ENCODE measurements at places on chromosomes 7 and 10. TPM values are rescaled to one million over a fixed set of nuclear protein-coding genes. Genes with fewer than 3 reads are reported as not detected.

DNA sequence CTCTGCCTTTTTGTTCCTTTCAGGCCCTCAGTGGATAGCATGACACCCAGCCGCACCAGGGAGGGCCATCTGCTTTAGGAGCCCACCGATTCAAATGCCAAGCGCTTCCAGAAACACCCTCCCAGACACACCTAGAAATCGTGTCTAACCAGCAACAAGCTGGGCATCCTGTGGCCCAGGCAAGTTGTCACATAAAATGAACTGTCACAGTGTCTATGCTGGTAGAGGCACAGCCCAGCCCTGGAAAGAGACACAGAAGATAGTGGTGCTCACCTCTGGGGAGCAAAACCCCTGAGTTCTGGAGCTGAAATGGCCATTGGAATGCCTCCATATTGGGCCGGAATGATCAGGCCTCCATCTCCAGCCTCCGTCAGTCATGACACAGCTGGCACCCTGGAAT, 38.9 kb downstream of the ECHDC3 start:
- no peak for DNase-seq

GRCh38 chr10:31098046-31098445, 66.4 kb upstream of the ZNF438 start:
- no peak for DNase-seq

GRCh38 chr7:34184466-34184865, 279.1 kb downstream of the BMPER start:
- no peak for DNase-seq

OR2A2 gene
- total RNA-seq = not detected

HIBADH gene
- total RNA-seq = 19.7 TPM

DNA sequence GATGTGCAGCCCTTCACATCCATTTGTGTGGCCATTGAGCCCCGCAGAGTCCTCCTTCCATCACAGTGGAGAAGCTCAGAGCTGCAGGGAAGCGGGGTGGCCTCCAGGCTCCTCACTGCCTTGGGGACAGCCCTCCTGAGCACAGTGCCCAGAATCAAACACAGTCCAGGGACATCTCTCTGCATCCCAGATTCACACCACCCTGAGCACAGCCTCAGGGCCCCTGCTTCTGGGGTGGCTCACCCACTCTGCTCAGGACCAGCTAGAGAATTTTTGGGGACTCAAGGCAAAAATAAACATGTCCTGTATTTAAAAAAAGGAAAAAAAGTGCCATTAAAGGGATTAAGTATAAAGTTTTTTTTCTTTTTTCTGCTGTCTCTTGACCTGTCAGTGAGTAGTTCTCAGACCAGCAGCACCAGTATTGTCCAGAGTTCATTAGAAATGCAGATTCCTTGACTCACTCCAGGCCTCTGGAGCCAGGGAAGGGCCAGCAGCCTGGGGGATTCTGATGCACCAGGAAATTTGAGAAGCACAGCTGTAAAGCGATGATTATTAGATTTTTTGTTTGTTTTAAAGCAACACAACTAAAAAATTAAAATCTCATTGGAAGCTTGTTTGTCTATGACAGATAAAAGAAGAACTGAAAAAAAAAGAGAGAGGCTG, 61.6 kb downstream of the ARHGAP22 start:
- DNase-seq = no peak

- DNase-seq = no peak
These were observed 61.8 kb downstream of the ANKRD61 start for GRCh38 chr7:6092953-6093354.

GRCh38 chr10:12547301-12547771, 198.0 kb downstream of the CAMK1D start:
- DNase-seq = no peak

DNA sequence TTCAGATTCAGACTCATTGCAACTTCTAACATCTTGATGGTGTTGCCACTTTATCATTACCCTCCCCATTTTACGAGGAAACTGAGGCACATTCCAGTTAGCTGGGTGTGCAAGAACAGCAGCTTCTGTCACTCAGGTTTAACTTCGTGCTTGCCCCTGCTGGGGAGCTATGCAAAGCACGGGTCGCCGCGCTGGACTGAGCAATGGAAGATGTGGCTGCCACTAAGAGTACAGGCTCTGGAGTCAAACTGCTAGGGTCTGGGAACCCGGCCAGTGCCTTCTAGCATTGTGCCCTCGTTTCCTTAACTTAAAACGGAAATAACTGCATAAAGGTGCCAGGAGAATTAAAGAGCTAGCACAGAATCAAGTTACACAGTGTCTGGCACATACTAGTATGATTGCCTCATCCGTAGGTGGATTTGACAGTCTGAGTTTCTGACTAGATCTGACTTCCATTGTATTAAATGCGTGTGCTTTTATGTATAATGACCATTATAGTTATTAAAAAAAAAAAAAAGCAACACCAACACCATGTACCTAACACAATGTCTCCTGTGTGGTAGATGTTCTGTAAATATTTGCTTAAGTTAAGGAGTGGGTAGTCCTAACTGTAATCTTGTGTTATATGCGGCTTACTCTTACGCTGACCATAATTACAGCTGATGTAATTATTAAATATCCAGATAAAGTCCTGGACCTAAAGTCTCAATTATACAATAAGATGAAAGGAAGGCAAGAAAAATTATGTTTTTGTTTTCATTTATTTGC, 842 bp downstream of the ZNF22 start:
- DNase-seq = peak; percentile 94

DNA sequence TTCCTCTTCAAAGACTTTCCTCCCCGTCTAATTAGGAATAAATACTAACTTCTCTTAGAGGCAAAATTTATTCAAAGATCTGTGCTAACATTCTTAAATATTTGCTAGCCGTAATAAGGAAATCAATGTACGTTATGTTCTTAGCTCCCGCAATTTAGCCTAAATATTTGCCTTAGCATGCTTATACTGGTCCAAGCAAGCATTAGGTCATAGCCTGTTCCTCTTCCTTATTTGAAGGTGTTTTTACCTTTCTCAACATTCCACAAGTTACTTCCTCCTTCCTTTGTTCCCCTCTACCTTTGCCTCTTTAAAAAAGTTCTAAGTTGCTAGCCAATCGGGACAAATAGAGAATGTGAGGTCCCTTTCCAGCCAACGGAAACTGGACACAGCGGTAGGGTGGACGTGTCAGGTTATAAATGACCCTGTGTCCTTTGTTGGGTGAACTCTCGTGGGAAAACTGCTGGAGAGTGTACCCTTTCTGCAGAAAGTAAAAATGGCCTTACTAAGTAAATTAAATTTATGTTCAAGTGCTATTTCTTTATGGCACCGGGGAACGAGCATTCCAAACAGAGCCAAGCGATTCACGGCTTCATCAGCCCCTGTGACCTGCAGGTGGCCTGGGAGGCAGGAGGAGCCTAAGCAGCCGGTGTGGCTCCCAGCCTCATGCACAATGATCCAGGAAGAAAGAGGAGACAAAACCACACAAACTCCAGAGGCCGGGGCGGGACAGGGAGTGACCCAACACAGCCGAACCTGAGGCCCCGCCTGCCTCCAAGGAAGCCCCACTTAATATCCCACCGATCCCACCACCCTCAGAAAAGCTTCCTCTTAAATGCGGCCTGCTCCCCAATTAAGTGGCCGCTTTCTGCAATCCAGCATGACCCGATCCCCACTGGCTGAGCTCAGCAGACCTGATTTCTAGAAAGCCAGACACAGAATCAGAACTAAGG, 67.0 kb downstream of the ZRANB1 start:
- no peak for DNase-seq
